CD4-positive, alpha-beta T cell treated with Interferon alpha-2 for 1 hour (primary cell): ENCODE measurements at places on chromosomes 1 and 21.

DNA sequence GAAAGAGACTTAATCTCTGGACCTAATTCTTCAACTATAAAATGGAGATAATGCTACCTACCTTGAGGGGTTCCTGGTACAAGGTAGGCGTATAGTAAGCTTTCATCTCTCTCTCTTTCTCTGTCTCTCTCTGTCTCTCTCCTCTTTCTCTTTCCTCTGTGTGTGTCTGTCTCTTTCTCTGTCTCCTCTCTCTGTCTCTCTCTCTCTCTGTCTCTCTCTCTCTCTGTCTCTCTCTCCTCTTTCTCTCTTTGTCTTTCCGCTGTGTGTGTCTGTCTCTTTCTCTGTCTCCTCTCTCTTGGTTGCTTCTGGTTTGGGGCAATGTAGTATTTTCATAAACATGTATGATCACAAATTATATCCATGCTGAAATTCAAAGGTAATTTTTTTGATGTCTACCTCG, 76.1 kb upstream of the UBE2U start:
- no peak for DNase-seq

GRCh38 chr1:231590453-231591198, 36.0 kb upstream of the DISC1 start:
- peak; percentile 54 for DNase-seq

GRCh38 chr21:42160111-42160721, 58.7 kb upstream of the ABCG1 start:
- DNase-seq = no peak

- no peak for DNase-seq
Observed at GRCh38 chr1:37614105-37614504, 18.4 kb upstream of the GNL2 start.

DNA sequence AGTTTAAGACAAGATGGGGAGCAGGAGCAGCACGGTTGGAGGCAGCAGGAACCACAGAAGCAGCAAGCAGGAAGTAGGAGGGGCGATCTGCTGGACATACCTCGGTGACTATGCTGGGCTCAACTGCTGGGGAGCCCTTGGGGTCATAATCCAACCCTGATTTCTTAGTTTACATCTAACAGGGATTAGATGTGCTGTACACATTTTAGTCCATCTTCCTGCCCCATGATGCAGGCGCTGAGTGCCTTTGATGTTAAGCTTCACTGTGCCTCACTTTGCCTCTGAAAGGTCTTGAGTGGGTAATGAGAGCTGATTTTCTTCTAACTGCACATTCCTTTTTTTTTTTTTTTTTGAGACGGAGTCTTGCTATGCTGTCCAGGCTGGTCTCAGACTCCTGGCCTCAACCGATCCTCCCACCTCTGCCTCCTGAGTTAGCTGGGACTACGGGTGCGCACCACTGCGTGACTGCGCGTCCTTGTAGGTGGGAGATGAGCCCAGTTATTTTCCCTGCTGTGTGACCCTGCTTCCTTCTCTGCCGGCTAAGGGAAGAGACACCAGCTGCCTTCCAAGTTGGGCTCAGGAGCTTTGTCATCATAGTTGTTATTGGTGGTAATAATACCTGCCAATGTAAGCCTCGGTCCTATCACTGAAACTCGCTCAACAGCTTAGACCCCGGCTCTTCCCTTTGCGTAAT, 1.1 kb upstream of the RCAN3 start:
- peak; percentile 35 for DNase-seq

DNA sequence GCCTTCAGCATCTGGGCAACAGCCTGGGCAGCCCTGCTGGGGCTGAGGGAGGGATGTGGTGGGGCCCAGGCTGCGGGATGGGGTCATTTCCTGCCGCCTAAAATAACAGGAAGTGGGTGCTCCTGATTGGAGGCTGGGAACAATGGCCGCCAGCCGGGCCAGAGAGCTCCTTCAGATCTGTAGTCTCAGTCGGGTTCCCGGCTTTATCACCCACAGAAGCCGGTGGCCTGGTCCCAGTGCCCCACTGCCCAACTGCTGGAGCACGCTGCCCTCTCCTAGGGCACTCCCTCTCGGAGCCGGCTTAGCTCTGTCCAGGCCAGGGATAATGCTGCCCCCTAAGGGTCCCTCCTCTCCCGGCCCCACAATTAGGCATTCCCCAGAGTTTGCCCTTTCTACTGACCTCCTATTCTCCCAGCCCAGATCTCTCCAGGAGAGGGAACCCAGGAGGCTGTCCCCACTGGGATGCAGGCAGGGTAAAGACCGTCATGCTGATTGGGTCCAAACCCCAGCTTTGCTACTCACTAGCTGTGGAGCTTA, 5.1 kb downstream of the MAP7D1 start:
- DNase-seq = peak; percentile 49

DNA sequence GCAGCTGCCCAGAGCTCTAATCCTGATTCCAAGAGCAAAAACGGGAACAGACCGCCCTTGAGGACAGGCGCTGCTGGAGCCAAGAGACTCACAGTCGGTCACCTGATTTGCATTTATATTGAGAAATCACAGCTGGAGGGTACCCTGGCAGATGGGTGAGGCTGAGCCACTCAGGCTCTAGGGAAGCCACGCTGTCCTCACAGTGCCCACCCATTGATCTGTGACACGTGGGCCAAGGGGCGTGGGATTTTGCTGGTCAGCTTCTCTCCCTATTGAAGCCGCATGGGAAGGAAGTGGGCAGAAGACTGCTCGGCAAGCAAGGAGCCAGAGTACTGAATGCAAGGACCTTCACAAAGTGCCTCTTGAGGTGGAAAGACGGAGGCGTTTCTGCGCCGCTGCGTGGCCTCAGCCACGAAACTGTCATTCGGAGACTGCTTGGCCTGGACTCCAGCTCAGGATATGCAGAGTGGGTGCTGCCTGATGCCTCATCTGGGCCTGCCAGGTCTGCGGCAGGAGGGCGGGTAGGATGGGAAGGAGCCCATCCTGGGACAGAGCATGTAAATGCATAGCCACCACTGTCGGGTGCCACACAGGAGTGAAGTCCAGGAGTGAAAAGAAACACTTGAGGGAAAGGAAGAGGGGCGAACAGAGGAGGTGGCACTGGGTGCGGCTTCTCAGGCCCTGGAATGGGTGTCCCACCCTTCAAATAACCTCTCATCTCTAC, 139.8 kb downstream of the PGBD5 start:
- no peak for DNase-seq

DNA sequence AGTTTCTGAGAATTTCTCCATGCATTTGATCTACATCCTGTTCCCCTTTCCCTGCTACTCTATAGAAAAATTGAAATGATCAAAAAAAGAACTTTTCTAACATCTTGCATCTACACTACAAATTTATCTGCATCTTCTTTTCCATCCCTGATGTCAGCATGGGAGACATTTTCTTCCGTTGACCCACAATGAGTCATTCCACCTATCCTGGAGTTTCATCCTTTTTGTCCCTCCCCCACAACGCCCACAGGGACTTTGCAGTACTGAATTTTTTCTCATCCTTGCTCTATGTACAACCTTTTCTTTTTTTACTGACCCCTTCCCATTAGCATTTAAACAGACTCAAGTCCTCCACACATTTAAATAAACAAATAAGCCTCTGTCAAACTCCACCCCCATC, 112.2 kb upstream of the MROH9 start:
- no peak for DNase-seq

DNA sequence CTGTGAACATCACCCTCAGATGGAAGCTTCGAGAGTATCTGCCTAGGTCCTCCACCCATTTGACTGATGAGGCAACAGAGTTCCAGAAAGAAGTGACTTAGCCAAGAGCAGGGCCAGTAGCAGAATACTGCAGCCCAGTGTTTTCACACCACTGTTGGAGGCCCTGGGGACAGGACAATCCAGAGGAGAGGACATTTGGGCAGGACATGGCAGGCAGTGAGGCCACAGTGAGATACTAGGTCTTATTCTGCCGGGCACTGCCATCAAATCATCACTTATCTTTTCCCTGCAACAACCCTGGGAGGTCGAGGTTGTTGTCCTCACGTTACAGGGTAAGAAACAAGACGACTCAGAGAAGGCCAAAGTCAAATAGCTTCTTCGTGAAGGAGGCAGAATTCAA, 5.5 kb upstream of the FOXO6 start:
- DNase-seq = no peak

DNA sequence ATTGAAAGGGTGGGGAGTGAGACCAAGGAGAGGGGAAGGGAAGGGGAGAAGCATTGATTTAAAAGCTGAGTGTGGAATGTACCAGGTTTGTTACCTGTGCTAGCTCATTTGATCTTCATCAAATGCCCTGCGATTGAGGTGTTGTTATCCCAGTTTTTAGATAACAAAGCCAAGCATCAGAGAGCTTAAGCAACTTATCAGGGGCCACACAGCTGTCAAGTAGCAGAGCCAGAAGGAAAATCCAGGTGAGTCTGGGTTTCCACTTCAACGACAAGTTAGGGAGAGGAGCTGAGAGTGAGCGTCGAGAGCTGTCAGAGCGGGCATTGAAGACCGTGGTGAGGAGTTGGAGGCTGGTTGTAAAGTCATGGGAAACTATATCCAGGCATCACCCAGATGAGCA, 146.9 kb upstream of the IRF2BP2 start:
- no peak for DNase-seq

GRCh38 chr1:169894424-169895145, 889 bp upstream of the SCYL3 start:
- DNase-seq = no peak

- DNase-seq = peak; percentile 34
Observed at GRCh38 chr1:65049941-65050713, 83.8 kb upstream of the JAK1 start.

GRCh38 chr1:44585315-44585920, 88.9 kb downstream of the TMEM53 start:
- DNase-seq = no peak

- DNase-seq = peak; percentile 6
Observed at GRCh38 chr1:169466259-169467230, 19.2 kb downstream of the SLC19A2 start.

- peak; percentile 92 for DNase-seq
Observed at GRCh38 chr1:156096640-156097391, 14.6 kb upstream of the MEX3A start.

DNA sequence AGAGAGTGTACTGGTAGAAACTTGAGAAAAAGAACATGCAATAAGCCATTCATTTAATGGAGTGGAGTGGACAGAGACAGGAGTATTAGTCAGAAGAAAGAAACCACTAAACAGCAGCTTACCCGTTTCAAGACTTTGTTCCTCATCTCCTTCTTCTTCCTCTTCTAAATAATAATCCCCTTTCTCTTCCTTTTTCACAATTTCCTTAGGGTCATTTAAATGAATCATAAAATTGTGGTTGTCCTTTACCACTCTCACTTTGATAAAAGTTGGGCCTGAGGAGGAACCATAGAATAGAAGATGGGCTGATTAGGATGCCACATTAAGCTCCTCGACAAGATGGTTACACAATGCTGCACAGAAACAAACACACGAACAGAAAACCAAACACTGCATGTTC, 109.6 kb downstream of the WDR3 start:
- no peak for DNase-seq

DNA sequence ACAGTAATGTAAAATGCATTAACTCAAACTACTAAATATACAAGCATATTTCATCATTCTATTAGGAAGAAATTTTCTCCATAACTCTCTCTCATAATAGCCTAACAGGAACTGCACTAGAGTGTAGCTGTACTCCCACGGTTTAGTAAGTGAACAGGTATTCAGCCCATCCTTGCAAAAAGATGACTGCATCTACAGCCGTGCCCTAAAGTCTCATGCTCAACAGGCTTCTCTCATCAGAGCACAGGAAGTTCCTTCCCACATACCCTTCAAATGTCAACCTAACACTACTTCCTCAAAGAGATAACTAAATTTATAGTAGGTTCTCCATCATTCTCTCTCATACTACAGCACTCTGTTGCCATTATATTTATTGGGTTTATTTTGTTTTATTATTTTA, 251.6 kb downstream of the AKT3 start:
- DNase-seq = peak; percentile 39

GRCh38 chr1:44714532-44714931, 16.4 kb downstream of the RNU5D-1 start:
- no peak for DNase-seq

- no peak for DNase-seq
Observed at GRCh38 chr1:47631411-47631995, 193.7 kb downstream of the FOXD2 start.

GRCh38 chr1:220342853-220343252, 70.6 kb upstream of the RAB3GAP2 start:
- DNase-seq = no peak

GRCh38 chr1:22237433-22238093, 94.7 kb upstream of the WNT4 start:
- no peak for DNase-seq

GRCh38 chr1:29675481-29676263, 439.4 kb downstream of the PTPRU start:
- DNase-seq = no peak

DNA sequence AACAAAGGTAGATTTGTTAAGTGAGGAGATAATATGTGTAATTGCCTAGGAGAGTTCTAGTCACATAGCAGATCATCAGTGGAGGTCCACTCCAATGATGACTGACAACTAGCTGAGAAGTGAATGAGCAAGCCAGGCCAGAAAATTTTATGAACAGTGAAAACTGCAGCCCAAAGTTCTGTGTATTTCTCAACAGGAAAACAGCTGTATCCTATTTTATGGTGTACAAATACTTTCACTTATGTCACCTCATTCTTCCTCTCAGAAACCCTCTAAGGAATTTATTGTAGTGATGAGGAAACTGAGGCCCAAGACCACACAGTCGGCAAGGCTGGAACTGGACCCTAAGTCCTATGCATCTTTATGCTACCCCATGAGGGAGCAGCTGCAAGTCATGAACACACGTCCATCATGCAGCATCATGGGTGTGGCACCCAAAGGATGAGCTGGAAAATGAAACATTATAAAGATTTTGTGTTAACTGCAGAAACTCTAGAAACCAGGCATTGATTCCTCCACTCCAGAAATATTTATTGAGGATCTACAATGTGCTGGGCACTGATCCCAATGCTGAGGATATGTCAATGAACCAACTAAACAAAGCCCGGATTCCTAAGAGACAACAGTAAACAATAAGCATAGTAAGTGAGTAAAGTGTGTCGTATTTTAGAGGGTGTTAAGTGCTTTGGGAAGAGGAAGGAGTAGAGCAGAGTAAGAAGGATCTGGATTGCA, 99.5 kb upstream of the DUSP10 start:
- no peak for DNase-seq

DNA sequence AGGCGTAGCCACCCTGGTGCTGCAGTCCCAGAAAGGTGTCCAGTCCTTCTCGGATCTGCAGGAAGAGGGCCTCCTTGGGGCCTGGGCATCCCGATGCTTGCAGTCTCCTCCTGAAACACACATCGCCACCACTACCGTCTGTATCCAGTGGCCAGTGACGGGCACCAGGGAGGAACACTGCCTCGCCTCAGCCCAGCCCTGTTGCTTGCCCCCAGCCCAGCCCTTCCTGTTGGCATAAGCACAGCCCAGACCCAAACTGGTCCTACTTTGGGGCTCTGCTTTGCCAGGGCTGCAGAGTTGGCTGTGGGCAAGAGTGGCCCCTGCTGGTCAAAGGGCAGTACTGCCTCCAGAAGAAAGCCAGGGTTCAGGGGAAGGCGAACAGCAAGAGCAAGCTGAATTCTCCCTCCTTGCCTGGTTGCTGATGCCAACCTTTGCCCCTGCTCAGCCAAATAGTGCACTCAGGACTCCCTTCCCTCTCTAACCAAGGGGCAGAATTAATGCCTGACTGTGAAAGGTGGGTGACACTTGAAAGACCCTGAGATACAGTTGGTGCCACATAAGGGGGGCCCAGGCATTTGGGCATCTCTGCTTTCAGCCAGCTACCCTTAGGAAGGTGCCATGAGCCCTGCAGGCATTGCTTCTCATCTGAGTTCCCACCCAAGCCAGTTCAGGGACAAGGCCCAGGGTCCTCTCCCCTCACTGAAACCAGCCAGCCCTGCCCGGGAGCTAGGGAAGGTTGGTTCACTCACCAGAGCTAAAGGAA, 11.1 kb upstream of the ARHGEF2 start:
- peak; percentile 88 for DNase-seq

- DNase-seq = no peak
Observed at GRCh38 chr1:233904633-233905415, at the start of gene SLC35F3. SLC35F3 (plus strand) TSS chr1:233904676.
